ENCODE measurements at places on chromosomes 12 and 14. TPM values are rescaled to one million over a fixed set of nuclear protein-coding genes. Genes with fewer than 3 reads are reported as not detected.

- no peak for DNase-seq
Measured at GRCh38 chr14:91061056-91061887, 831 bp upstream of the RPS6KA5 start.

- DNase-seq = no peak
Measured at GRCh38 chr12:127650626-127651025, 616.3 kb upstream of the TMEM132C start.

DNA sequence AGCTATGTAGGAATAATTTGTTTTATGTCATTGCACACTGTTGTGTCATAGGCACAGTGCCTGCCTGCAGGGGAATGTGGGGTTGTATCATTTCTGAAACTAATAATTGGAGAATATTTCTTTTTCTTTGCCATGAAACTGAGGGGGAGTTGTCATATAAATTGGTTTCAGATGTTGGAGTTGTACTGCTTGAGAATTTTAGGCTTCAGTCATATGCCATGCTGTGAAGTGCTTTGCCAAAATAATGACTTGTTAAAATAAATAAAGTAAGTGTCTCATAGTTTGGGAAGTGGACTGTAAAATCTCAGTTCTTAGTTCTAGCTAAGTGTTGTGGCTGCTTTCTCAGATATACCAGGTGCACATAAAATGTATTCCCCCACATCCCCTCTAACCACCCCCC is 116.8 kb downstream of the DAAM1 start:
- DNase-seq = no peak

GRCh38 chr14:50997712-50998111 is 53.4 kb upstream of the PYGL start:
- DNase-seq = no peak

The PRH2 gene
- not detected for polyA plus RNA-seq

All from left renal pelvis (tissue), 4 donors.